ENCODE measurements at places on chromosomes 3 and 15.

GRCh38 chr15:92670621-92671020 is 15.0 kb upstream of the FAM174B start:
- no peak for DNase-seq

GRCh38 chr3:57689367-57690053 is 3.4 kb downstream of the DENND6A start:
- DNase-seq, result no peak

GRCh38 chr3:37639922-37640321 is 221.8 kb upstream of the CTDSPL start:
- DNase-seq, result no peak

DNA sequence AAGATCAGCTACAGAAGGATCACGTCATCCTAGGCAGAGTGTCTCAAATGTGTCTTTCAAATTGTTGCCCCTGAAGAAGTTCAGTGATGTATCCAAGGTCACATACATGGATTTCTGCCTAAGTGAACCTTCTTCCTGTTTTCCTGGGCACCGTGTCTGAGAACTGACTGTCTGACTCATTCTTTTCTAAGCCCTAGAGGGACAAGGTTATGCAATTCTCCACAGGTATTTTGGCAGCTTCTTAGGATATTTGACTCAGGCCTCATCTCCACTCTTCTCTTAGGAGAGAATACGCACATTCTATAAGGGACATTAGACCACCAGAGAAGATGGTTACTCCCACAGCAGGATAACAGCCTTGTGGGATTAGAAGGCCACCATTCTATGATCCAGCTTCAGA is 391.9 kb upstream of the THBS1 start:
- no peak for DNase-seq

DNA sequence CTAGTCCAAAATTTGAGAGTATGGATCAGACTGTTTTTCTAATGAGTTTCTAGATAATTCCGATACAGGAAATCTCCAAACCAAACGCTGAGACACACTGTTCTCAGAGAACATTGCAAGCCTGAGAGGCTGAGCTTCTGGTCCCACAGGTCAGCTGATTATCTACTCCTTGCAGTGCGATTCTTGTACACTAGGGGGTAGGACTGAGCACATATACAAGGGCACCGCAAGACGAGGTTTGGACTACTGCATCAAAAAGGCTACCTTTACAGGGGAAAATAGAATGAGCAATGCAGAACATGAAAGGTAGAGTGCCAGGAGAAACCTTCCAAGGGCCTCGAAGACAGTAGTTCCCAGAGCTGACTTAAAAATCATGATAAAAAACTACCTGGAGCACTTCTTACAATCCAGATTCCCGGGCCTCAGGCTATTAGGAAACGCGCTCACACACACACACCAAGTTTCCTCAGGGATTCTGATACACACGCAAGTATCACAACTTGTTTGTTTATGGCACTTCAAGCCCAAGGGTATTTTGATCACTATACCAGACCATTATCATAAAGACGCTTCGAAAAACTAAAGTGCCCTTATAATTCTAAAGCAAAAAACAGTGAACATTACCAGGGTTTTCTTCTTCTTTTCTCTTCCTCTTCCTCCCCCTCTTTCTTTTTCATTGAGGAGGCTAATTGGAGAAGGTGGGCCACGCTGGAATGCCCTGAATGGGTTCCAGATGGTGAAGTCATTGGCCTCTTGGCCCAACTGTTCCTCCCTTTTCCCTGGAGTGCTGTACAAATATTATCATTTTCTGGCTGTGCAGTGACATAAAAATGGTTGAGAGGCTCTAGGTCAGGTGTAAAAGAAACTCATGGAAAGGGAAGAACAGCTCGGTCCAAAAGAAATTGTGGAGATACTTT is 61.8 kb downstream of the SLC12A8 start:
- DNase-seq, result peak; percentile 76

DNA sequence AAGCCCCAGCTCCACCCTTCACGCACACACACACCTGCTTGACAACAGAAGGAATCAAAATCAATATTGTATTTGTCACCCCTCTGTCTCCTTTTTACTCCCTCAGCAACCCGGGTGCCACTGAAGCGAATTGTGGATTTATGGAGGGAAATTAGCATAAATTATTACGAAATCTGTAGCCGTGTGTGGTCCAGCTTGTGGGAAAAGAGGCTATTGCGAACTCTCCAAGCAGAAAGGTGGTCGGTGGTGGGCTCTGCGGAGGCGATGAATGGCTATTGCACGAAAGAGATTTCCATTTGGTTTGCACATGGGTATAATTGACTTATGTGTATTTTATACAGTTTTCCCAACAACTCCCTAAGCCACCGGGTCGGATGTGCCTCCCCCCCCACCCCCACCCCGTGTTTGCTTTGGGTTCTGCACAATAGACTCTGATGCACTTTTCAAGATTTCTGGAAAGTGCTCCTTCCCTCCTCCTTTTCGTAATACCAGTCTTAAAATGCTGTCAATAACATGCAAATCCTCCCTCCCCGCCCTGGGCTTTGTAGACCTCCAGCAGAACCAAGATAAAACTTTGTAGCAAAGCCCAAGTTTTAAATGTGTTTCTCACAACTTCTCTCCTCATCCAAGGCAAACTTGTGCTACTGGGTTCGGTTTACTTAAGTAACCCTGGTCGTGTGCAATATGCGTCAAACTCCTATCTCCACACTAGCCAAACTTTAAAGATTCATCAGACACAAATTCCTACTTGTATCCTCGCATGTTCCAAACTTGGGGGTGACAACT is 3.1 kb upstream of the FOXB1 start:
- DNase-seq, result no peak

GRCh38 chr15:67101911-67102598 is 36.7 kb downstream of the SMAD3 start:
- peak; percentile 47 for DNase-seq

DNA sequence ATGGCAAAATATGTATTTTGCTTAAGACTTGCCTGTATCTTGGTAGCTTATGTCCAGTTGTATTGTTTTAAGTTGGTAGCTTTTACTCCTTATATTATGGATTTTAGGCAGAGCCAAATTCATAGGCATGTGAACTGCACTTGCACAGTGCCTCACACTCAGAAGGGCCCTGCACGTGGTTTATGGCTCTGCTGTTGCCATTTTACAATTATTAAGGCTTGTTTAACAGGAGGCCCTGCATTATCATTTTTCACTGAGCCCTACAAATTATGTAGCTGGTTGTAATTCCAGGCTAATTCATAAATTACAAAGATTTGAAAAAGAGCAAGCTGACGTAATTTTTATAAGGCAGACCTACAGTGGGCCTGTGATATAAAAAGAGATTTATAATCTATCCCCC is 537.6 kb upstream of the UBE2E2 start:
- DNase-seq, result no peak

DNA sequence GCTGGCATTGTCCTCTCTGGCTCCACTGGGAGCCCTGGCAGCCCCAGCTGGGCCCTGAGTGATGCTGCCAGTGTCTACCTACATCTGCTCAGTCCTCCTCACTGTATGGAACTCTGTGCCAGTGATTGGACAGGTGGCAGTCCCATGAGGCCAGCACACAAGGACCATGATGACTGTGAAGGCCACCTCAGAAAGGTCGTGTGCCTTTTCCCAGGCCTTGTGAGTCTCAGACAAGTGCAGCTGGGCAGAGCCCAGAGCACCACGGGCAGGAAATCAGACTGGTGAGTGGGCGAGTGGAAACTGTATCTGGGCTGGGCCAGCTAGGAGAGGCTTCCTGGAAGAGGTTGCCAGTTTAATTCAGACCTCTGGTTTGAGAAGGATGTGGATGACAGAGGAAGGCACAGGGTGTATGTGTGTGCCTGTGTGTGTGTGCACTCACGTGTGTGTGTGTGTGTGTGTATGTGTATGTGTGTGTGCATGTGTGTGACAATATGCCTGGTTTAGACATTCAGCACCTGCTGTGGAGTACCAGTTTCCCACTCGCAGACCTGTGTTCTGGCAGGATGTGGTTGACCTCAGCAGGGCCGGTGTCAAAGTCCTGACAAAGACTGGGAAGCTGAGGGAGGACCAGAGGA is 7.0 kb downstream of the MAPKAPK3 start:
- DNase-seq, result peak; percentile 74

- DNase-seq, result no peak
Measured at GRCh38 chr3:176795891-176796290, 401.4 kb downstream of the TBL1XR1 start.

DNA sequence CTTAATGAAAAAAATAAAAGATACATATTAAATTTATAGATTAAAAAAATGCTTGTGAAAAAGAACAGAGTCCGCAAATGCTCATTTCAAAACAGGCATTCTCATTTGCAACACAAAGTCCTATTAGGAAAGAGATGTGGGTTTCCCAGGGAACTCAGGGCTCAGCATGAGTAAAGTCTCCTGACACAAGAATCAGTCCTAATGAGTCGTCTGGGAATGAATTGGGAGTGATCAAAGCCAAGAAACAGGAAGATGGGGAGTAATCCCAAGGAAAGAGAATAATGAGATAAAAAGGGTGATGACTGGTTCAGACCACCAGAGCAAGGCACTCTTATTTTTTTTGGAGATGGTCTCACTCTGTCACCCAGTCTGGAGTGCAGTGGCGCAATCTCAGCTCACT is 443.7 kb downstream of the NR2F2 start:
- DNase-seq, result no peak

GRCh38 chr3:140250945-140251344 is 316.0 kb downstream of the CLSTN2 start:
- DNase-seq, result no peak

DNA sequence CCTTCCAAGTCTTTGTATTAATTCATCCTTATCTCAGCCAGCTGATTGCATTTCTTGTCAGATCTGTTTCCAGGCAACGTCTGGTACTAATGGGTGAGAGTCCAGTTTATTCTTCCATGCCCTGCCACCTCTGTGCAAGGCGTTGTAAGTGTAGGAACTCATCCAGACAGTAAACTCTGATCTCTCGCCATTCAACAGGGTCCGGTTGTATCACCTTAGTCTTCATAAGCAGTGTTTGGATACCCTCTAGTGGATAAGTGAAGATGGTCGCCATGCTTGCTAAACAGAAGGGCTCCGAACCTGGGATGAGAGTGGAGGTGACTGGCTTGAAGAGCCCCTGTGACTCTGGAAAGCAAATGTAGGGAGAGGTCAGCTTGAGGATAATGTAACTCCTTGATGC is 51.6 kb upstream of the CMTM7 start:
- peak; percentile 28 for DNase-seq

DNA sequence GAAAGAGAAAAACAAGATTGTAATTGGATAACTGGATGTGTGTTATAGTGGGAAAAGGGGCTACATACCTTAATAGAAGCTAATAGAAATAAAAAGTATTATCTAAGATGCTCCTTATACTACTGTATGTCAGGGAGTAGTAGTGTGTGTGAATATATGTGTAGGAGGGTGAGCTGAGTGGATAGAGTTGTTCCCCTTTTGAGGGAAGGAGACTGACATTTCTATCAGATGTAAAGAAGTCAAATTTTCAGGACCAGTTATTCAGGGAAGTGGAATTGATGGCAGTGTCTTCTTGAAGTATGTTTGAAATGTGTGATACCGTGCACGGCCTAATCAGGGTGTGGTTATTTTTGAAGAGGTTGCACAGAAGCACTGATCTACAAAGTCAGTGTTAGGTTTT is 49.1 kb downstream of the PCOLCE2 start:
- DNase-seq, result peak; percentile 53

Measured in suppressor macrophage (primary cell).